Suppressor macrophage (primary cell): ENCODE measurements at places on chromosomes 2 and 18.
A peak's percentile ranks its signal among the peaks of the same experiment; 100 is the strongest.

DNA sequence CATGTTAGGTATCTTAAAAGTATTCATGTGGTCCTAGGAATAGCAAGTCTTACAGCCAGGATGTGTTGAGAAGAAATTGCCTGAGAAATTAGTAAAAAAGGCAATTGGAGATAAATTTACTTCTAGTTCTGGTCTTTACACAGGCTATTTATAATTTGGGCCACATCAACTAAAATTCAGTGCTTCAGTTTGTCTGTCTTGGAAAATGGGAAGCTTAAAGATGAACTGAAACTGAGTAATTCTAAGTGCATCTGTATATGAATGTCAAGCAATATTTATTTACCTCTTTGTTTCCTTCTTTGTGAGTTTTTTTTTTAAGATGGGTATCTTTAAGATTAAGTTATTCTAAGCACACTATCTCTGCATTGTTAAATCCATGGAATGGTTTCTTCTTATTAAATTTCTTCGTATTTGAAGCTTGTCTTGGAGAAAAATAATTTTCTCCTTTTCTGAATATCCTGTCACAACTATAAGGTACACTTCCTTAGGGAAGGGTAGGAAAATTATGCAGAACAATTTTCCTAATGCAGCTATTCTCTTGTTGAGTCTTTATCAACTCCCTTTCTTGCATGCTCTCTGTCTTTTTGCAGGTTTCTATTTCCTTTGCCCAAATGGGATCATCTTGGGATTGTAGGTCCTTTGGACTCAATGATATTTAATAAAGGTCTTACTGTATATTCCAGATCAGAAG, 39.7 kb upstream of the MMADHC start:
- no peak for DNase-seq

DNA sequence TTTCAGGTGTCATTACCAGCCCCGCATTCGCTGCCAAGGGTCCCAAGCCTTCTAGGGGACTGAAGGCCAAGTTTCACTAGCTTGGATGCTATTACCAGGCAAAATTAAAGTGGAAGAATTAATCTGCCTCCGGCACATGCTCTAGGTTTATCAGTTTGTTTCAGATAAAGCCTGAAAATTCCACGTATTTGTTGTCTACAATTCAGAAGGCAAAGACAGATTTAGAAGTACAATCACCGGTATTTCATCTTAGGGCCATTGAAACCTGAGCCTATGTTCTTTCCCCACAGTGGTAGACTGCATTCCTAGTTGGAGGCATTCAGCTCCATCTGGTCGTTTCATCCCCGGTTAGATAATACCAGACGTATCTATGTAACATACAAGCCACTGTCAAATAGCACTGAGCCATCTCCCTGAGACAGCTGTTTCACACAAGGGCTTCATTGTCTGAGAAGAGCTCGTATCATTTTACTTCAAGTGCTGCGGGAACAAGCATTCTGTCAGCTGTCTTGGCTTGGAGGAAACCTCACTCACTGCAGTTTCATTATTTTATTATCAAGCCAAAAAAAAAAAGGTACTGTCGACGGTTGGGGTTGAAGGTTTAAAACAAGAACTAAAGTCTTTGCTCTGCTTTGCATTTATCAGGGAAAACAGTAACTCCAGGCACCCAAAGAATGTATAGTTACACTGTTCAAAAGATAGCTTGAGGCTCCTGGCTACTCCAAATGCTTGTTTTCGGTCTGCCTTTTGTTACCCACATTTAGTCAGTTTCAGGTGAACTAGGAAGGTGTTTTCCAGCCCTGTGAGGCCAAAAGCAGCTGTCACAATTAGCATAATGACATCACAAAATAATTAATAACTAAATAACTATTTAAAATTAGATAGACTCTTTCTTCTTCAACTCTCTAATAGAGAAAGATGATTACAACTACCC, 76.7 kb downstream of the TGIF1 start:
- DNase-seq: no peak

DNA sequence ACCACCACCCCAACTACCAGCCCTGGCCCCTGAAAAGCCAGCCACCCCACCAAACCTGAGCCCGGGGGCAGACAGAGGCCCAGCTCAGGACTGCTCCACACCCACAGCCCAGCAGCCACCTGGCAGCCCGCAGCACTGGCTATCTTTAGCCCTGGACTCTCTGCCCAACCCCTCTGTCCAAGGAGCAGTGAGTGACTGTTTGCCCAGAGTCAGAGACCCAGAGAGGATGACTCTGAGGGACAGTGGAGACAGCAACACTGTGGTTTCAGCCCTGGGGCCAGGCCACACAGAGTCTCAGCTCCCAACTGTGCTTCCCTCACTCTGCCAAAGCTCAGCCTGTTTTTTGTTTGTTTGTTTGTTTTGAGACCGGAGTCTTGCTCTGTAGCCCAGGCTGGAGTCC, 32.6 kb downstream of the BIN1 start:
- DNase-seq: no peak

GRCh38 chr2:160305081-160305750, 105.1 kb upstream of the ITGB6 start:
- DNase-seq: no peak

DNA sequence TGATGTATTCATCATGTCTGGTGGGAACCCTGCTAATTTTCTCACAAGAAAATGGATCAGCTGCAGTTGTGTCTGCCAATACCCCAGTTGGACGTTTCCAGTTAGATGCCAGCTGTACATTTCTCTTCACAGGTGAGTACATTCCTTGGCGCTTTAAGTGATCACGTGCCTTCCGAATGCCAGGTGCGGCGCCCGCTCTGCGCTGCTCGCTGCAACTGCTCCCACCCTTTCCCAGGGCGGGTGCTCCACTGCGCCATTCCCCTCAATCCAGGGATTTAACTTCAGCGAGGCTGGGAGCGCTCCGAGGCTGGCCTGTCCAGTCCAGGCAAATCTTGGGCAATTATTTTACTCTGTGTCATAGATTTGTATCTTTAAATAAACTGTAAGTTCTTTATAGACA, 225.0 kb upstream of the RAB6C start:
- DNase-seq: no peak

- DNase-seq: no peak
Observed at GRCh38 chr18:77366067-77366719, 116.5 kb downstream of the GALR1 start.

DNA sequence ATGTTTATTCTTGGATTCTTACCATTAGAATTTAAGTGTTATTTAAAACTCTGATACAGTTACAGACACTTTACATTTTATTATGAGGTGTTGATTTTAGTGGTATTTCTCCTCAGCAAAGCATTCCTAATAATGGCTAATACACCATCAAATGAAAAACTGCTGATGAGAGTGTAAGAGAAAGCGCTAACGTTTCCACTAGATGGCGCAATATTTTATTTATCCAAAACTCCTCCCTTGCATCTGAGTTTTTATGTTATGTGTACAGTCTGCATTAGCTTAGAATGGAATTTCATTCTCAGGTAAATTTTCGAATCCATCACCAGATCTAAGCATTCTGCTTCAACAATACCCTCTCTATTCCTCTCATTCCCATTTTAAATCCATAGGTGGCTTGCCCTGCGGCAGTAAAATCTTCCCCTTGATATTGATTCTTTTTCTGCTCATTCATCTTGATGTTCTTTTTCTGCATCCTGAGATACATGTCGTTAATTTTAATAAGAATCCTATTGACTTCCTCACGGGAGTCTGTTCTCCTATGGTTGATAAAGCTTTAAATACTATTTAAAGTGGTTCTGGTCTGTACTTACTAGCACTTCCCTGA, 53.9 kb downstream of the PRKRA start:
- peak; percentile 71 for DNase-seq

- DNase-seq: no peak
Observed at GRCh38 chr2:11891671-11892440, 145.4 kb downstream of the LPIN1 start.

DNA sequence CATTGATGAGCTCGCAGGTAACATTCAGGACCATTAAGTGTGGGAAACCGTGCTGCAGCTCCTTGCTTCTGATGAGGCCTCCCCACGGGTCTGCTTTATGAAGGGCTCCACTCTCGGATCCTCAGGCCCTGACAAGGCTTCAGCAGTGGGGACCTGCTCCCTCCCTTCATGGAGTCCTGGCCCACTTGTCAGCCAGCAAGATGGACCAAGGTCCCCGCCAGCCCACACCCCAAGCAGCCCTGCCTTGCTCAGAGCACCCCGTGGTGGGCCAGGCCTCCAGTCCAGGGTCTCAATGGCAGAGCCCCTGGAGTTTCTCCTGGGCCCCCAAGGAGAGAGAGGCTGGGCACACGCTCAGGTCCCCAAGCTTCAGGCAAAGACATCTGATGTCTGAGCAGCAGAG, 41.5 kb downstream of the CROCC2 start:
- no peak for DNase-seq

- no peak for DNase-seq
Observed at GRCh38 chr2:240366901-240367300, 68.6 kb upstream of the GPC1 start.

- DNase-seq: no peak
Observed at GRCh38 chr18:23868136-23868785, 146.3 kb upstream of the TTC39C start.

GRCh38 chr2:181972431-181973170, 13.1 kb upstream of the PPP1R1C start:
- DNase-seq: no peak

GRCh38 chr2:233124421-233125080, 64.4 kb downstream of the INPP5D start:
- peak; percentile 19 for DNase-seq

GRCh38 chr18:26471027-26471426, 77.3 kb downstream of the KCTD1 start:
- DNase-seq: no peak

DNA sequence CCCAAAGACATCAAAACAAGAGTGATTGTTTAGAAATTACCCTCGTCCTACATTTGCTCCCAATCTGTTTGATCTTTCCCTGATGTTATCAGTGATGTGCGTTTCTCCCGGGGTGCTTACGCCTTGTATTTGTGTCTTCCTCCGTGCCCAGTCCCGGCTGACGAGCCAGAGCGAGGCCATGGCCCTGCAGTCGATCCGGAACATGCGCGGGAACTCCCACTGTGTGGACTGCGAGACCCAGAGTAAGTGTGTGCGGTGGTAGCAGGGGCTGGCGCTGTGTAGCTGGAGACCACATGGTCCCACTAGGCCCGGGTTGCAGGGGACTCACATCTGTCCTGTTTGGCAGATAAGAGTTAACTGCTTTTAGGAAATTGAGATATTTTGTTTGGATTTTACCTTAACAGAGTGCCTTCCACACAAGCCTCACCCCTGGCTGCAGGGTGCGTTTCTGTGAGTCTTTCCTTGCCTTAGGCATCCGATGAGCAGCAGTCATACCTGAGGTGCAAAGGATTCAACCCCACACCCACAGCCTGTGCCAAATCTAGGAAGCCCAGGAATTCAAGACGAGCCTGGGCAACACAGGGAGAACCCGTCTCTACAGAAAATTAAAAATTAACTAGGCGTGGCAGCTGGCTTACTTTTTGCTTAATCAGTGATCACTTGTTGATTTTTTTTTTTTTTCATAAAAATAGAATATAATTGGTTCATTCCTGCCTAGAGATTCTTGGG, 127.4 kb downstream of the GBX2 start:
- no peak for DNase-seq

GRCh38 chr18:55351980-55352714, 235.8 kb downstream of the TCF4 start:
- no peak for DNase-seq

GRCh38 chr2:71460595-71461303, 7.4 kb downstream of the DYSF start:
- DNase-seq: peak; percentile 56

GRCh38 chr18:31451625-31452024, 4.1 kb downstream of the DSG3 start:
- no peak for DNase-seq

DNA sequence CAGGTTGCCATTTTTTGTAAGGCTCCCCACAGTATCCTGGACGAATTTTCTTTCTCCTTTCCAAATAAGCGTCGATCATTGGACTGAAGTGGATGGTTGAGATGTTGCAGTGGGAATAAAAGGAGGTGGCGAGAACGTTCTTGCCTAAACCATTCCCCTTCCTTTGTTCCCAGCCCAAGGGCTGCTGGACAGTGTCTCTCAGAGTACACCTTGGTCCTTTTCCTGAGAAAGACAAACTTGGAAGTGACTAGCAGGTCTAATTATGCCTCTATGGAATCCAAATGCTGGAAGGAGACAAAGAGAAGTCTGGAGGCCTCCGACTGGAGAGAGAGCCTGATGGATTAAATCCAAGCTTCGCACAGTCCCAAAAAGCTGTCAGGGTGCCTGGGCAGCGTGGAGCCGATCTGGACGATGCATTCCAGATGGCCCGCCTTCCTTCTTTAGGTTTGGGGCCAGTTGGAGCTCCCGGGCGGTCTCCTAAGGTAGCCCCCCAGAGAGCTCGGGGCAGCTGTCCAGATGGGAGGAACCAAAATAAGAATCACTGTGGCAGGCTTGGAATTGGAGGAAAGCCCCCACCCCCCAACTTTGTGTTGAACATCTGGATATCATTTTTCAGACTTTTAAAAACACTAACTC, 186.8 kb downstream of the TMEM247 start:
- no peak for DNase-seq

- DNase-seq: no peak
Observed at GRCh38 chr2:113216321-113216720, 42.5 kb downstream of the PSD4 start.

DNA sequence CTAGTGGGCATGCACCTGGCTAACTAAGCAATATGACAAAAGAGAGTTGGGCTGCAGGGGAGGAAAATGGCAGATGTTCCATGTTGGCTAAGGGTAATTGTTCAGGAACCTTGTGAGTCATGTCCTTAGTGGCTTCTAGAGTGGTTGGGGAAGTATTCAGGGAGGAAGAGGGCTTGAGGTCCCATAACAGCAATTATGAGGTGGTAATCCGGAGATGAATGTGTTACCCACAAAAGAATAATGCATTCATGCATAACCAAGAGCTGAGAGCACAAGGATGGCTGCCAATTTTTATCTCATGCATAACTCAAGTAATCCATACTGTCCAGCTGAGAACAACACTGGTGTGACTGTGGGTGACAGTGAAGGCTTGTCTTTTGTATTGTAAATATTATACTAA, 42.9 kb downstream of the TMEFF2 start:
- DNase-seq: peak; percentile 24

GRCh38 chr2:160368988-160369930, 124.3 kb downstream of the RBMS1 start:
- DNase-seq: no peak

DNA sequence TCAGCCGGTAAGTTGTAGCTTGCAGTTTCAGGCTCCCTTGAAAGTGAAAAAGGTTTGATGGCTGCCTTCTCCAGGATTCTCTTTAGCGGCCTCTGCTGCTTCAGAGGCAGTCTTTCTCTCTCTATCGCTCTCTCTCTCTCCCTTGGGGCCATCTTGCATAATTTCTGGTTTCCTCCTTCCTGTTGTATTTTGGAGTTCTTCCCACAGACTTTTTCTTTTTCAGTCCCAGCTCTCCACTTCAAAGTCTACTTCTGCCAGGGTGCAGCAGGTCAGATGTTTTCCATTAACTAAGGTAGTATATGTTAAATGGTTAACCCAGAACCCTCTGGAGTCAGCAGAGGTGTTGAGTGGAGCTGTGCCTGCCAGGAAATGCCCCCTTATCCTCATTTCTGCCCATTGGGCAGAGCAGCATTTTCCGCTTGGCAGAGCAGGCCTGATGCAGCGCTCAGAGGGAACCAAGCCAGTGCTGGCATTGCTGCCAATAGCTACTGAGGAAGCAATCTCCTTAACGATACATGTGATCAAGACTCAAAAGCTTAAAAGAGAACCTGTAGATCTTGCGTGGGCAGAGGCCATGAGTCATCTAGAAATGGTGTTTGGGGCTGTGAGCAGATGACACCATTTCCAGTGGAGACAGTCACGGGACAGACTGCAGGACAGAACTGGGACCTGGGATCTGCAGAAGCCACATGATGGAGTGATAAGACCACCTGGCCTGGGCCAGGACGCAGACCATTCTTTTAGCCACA, 20.8 kb downstream of the DBI start:
- DNase-seq: peak; percentile 98

- DNase-seq: no peak
Observed at GRCh38 chr2:172555272-172555521, 693 bp upstream of the PDK1 start.
